Activated T-cell treated with anti-CD3 and anti-CD28 coated beads for 1 hour (primary cell): ENCODE measurements at places on chromosomes 1 and 21.

GRCh38 chr1:205971082-205971481 is 27.8 kb upstream of the SLC26A9 start:
- no peak for DNase-seq

DNA sequence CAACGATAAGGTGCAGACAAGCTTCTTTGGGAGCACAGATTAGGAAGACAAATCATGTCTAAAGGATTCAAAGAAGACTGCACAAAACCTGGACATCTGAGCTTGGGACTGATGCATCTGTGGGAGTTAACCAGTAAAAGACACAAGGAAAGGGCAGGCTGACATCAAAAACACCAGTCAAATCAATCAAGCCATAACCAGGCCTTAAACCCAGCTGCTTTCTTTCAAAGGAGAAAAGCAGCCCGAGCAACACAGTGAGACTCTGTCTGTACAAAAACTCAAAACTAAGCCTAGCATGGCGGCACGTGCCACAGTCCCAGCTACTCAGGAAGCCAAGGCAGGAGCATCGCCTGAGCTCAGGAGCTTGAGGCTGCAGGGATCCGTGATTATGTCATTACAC is 411.6 kb downstream of the SMYD3 start:
- no peak for DNase-seq

- no peak for DNase-seq
Observed at GRCh38 chr1:244077473-244078220, 26.6 kb downstream of the ZBTB18 start.

GRCh38 chr21:36059823-36060158 is 535 bp downstream of the SETD4 start:
- no peak for DNase-seq

DNA sequence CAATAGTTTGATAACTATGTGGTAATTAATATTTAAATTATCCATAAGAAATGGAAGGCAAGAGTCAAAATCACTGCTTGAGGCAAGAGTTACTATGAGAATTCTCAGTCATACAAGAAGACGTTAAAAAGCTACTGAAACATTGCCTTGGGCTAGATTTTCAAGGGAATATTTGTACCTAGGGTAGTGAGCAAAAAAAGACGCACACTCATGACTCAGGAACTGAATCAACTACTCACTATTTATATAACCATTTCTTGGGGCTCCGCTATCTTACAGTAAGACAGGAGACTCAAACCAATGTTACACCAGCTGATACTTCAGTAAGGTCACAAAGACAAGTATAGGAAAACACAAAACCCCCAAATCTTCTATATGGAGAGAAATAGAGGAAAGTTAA is 151.5 kb upstream of the RNPC3 start:
- no peak for DNase-seq

DNA sequence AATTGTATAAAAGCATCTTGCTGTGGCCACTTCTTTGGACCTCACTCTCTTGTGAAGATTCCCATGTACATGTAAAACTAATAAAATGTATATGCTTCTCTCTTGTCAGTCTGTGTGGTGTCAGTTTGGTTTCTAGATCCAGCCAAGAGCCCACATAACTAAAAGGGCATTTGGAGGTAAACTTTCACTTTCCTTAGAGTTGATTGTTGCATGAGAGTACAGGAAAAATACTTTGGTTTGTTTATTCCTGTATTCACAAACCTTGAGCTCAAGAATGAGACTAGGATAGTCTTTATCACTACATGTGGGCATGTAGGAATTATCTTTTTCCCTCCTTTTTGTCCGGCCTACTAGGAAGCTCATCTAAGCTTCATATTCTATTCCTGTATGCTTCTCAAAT is 50.9 kb downstream of the KCTD3 start:
- DNase-seq: no peak

- DNase-seq: no peak
Observed at GRCh38 chr1:88655685-88656299, 28.3 kb upstream of the PKN2 start.

DNA sequence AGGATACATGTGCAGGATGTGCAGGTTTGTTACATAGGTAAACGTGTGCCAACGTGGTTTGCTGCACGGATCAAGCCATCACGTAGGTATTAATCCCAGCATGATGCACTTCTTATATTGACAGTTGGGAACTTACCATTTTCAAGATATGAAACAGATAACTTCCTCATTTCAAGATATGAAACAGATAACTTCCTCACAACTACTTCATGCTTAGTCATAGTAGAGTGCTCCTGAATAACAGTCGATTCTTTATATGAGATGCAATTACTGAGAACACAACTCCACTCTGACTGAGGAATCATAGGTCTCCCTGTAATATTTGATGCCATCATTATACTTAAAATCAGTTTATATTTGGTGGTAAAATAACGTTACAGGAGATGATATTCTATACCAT is 1124.3 kb downstream of the AMY1C start:
- no peak for DNase-seq

GRCh38 chr1:154129391-154129970 is 25.4 kb downstream of the NUP210L start:
- DNase-seq: no peak

- no peak for DNase-seq
Observed at GRCh38 chr21:26437326-26438009, 135.6 kb downstream of the CYYR1 start.
